MG63 (cell line): ENCODE measurements at places on chromosomes 7 and 10. TPM values are rescaled to one million over a fixed set of nuclear protein-coding genes. Genes with fewer than 3 reads are reported as not detected.

DNAJC9 gene
- 31.1 and 39.5 TPM in 2 replicates for total RNA-seq

- DNase-seq, result no peak
Measured at GRCh38 chr10:33483124-33483815, 148.8 kb upstream of the NRP1 start.

FZD8 gene
- total RNA-seq, result 0.74 and 3.0 TPM in 2 replicates

CCDC146 gene
- 0.07 TPM in 1 of 2 replicates, not detected in the other for total RNA-seq

FAM237B gene
- total RNA-seq, result not detected in 2 replicates

GRCh38 chr7:23275912-23276311, 23.2 kb upstream of the MALSU1 start:
- DNase-seq, result no peak

- DNase-seq, result no peak
Measured at GRCh38 chr10:17010363-17011145, 119.1 kb downstream of the CUBN start.

- DNase-seq, result no peak
Measured at GRCh38 chr10:7040681-7041080, 370.2 kb downstream of the SFMBT2 start.

CNPY1 gene
- not detected in 2 replicates for total RNA-seq

GRCh38 chr10:128630787-128631252, 504.6 kb upstream of the MKI67 start:
- peak; percentile 26 for DNase-seq

ASIC3 gene
- 0.76 TPM in 1 of 2 replicates, not detected in the other for total RNA-seq

DNA sequence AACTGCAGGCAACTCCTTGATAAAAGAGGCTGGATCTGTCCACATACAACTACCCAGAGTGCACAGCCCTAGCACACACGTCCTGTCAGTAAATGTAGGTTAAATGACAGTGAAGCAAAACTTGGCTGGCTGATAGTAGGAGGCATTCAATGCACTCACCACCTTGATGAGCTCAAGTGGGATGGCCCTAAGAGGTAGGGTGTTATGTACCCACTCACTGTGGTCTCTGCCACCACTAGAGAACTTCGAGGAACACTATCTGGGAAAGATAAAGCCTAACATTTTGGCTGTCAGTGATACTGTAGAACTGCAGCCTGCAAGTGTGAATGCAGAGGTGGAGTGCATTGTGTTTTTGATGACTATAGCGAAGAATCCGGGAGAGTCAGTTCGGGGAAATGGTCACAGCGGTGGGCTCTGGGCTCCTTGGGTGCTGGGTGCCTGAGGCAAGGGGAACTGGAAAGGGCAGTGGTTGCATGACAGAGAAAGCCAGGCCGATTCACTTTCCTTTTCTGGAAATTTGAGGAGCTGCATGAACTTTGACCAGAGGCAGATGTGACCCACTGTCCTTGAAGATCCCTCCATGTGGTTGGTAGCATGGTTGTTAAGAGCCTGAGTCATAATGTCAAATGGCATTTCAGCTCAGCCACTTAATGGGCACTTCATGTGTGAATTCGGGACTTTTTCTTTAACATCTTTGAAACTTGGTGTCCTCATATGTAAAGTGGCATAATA, 93.1 kb upstream of the ZPBP start:
- no peak for DNase-seq

GRCh38 chr7:26370011-26370410, 78.3 kb downstream of the SNX10 start:
- DNase-seq, result no peak

DNA sequence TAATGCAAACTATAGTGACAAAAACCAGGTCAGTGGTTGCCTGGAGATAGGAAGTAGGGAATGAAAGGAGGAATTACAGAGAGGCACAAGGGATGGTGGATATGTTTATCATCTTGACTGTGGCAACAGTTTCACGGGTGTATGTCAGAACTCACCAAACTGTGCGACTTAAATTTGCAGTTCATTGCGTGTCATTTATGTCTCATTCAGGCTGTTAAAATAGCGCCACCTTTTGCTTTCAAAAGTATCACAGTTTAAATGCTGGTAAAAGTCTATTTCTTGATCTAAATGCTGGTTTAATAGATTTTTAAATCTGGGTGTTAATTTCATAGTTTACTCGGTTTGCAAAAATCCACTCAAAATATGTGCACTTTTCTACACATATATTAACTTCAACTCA, 51.0 kb downstream of the PTTG1IP2 start:
- no peak for DNase-seq

C10orf67 gene
- not detected in 2 replicates for total RNA-seq

CFAP69 gene
- total RNA-seq, result 0.44 and 1.8 TPM in 2 replicates

HMX2 gene
- 0.07 and 6.0 TPM in 2 replicates for total RNA-seq

DNA sequence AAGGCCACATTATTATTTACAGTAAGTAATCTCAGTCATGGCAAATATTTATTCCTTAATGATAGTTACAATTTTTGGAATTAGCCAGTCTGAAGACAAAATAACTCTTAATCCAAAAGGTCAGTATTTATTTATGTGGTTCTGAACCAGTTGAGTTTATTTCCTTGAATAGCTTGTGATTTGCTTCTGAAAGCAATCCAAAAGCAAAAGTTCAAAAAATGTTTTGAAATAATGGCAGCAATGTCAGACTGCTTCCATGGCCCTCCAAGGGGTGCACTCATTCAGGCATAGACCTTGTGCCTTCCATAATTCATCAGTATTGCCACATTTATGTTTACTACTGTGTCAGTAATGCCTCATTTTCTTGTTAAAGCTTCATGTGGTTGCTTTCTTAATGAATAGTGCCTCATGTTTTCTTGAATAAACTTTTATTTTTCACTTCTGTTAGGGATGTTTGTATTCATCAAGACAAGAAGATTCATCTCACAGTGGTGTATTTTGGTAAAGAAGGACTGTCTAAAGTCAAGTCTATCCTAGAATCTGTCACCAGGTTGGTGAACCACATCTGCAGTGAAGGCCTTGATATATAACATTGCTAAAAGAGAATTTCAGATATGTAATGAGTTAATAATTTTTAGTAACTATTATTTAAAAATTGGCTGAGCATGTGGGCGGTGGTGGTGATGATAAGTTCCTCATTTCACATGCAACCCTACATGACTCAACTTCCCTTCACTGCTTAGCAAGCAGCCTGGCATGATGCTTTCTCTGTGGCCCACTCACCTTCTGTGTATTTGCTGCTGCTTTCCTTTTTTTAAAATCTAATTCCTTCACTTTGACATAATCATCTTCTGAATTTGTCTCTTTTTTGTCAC, 22.0 kb downstream of the CSGALNACT2 start:
- peak; percentile 59 for DNase-seq

DNA sequence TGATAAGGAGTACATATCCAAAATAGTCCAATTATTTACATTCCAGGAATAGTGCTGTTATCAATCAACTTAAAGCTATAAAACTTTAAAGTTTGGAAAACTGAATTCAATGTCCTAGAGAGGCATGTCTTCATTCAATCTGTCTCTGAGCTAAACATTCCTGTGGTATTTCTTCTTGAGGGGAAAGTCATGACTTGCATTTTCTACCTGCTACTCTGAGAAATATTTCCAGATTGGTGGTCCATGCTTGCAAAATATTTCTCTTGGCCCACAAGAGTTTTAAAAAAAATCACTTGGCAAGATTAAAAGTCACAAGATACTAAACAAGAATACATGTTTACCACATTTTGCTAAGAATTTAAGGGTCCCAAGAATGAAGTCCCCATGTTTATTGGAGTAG, 63.6 kb upstream of the HGF start:
- no peak for DNase-seq

OR2A5 gene
- total RNA-seq, result not detected in 2 replicates

- DNase-seq, result no peak
Measured at GRCh38 chr10:77837248-77837924, 89.2 kb downstream of the DLG5 start.

DNA sequence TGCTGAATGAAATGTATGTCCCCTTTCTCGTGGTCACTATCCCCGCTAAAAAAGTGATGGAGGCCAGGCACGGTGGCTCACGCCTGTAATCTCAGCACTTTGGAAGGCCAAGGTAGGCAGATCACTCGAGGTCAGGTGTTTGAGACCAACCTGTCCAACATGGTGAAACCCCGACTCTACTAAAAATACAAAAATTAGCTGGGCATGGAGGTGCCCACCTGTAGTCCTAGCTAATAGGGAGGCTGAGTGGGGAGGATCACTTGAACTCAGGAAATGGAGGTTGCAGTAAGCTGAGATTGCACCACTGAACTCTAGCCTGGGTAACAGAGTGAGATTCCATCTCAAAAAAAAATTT, 91.4 kb upstream of the MKLN1 start:
- DNase-seq, result no peak

GRCh38 chr10:102781090-102781920, 37.6 kb downstream of the WBP1L start:
- DNase-seq, result no peak

GRCh38 chr10:64486149-64486548, 964.9 kb downstream of the REEP3 start:
- no peak for DNase-seq

NUDT13 gene
- not detected in 2 replicates for total RNA-seq

DNA sequence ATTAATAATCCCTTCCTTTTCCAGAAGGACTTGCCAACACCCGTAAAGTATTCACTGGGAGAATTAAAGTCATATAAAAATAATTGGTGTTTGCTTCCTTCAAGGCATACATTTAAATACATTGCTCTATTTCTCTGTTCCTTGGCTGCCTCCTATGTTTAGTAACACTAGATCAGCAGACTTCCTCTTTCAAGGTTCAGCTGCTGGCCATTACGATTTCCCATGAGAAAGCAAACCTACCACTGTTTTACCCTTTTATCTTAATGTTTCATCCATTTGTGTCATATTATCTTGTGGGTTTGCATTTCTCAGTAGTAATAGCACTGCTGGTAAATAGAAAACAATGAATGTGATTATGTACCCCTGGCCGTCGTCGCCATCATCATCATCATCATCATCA, 313.8 kb upstream of the BMPER start:
- no peak for DNase-seq

DNA sequence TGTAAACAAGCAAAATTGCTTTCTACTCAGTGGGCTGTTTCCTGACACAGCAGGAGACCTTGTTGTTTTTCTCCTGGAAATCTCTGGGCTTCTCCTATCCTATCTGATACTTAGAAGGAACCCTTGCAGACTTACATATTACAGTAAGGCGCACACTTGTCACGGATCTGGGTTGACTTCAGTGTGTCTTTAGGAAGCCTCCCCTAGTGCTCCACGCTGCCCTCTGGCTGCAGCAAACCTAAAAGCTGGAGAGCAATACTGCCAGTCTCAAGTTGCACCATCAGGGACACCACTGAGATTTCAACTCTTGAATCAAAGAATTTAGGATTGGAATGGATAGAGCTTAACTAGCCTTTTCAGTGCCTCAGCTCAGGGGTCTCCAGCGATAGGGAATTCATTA, 495.3 kb downstream of the LRMDA start:
- DNase-seq, result no peak

DNA sequence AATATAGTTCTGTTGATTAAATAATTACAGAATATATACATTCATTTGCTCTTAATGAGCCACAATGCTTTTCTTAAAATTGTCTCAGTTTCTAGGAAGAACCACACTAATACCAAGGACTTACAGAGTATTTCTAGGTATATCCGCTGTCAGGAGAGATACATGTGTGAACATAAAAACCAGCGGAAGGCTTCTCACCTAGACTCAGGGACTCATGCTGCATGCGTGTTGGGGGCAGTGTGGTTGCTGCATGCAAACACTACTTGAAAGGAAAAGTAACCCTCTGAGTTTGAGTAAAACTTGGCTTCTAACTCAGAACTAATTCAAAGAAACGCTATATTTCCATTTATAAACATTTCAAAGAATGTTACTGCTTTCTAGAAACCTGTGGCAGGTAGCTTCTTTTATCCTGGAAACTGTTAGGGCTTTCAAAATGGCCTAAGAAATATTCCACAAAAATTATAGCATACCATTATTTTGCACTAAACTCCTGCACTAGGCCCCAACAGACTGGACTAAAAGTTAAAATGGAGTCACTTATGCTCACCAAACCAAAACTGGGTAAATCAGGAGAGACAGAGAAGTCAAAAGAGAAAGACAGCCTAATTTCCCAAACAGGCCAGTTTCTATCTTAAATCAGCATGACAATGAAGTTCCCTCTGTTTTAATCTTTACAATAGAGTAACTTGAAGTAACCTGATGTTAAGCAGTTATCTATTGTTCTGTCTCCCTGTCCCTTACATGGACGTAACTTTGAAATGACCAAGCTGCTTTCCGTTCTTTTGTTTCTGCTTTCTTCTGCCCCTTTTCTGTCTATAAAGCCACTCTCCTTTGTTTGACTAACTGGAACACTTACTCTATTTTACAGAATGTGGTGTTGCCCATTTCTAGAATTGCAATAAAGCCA, 95.2 kb upstream of the FAM133B start:
- no peak for DNase-seq

DNA sequence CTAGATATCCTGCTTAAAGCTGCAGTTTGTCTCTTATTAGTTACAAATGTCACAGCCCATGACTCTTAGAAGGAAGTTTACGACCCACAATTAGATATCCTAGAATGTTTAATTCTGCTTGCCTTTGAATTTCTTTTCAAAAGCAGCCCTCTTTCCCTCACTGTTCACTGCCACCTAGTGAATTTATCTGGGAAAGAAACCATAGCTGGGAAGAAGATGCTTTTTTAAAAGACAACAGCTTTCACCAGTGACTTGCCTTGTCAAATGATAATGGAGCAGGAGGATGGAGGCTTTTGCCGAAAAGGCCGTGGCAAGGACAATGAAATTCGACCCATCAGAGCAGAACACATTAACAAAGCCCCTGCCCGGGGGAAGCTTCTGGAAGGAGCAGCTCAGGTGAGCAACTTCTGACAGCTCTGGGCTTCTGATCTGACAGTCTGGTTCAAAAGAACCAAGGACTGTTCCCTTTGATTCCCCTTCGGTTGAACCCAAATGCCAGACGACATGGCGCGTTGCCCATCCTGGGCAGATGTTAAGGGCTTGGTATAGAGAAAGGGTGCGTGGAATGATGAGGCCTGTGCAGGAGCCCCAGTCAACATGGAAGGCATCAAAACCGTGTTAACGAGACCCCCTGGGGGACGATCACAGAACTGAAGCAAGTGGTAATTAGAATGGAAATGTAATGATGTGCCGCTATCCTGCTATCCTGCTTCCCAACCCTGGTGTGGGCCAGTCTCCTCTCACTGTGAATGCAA, 236.8 kb downstream of the FRMD4A start:
- no peak for DNase-seq

- DNase-seq, result no peak
Measured at GRCh38 chr10:14684354-14684753, 90.3 kb downstream of the FAM107B start.

- DNase-seq, result peak; percentile 1
Measured at GRCh38 chr10:88800152-88801125, 2.1 kb upstream of the LIPM start.

PRKG1 gene
- 3.9 and 5.9 TPM in 2 replicates for total RNA-seq

DNA sequence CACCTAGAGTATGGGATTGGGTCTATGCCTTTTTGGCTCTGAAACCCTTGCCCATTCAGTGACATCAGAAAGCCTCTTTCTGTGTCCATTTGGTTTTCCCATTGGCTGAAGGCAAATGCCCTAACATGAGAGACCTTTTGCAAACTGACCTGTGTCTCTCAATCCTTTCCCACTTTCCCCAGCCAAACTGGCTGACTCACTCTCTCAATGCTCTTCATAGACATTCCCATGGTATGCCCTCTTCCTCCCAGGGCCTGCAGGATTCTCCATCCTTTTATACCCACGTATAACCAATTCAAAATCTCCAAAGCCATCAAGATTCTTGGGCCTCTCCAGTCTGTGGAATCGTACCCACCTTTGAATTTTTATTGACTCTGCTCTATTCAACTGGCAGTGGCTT, 563.3 kb downstream of the GATA3 start:
- no peak for DNase-seq
